ENCODE measurements at places on chromosomes 2 and 18.

DNA sequence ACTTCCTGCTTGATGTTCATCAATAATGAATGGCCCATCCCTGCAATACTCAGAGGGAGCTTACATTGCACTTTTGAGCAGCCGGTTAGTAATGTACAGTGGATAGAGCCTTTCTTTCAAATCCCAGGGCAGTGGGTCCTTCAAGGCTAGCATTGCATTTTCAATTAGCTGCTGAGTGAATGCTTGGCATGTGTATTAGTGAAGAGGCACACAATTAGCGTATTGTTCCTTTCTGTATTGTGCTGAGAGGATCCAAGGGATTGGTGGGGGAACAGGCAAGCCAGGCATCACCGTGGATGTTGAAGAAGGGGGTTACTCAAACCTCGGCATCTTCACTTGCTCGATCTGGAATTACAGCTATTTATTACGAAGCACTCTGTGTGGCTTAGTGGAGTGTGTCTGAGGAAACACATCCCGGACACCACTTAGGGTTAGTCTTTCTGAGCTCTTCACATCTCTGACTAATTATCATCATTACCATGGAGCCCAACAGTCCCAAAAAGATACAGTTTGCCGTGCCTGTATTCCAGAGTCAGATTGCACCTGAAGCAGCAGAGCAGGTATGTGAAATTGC lies at the start of gene PPP1R1C:
Gene PPP1R1C (plus strand): TSS at position 222 of the 574 bp plus-strand sequence. CDS start 258 bp downstream, at position 480.
- no peak for DNase-seq

DNA sequence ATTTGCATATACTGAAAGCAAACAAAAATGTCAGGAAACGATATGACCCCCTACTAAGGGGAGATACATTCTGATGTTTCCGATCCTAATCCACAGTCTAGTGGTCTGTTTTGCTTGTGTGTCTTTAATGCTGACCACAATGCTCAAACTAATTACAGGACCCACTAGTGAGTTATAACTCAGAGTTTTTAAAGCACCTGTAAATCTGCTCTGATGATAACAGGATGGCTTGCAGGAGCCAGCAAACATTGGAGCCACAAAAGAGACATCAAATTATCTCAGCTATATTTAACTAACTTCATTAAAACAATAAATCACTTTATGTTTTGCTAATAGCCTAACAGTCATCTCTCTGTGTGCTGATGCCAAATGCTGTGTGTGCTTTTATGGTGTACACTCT lies 300.3 kb downstream of the NBAS start:
- DNase-seq, result no peak

- DNase-seq, result no peak
Measured at GRCh38 chr2:109080109-109080508, 48.9 kb upstream of the SH3RF3 start.

- DNase-seq, result no peak
Measured at GRCh38 chr2:58376592-58376991, 135.5 kb upstream of the FANCL start.

DNA sequence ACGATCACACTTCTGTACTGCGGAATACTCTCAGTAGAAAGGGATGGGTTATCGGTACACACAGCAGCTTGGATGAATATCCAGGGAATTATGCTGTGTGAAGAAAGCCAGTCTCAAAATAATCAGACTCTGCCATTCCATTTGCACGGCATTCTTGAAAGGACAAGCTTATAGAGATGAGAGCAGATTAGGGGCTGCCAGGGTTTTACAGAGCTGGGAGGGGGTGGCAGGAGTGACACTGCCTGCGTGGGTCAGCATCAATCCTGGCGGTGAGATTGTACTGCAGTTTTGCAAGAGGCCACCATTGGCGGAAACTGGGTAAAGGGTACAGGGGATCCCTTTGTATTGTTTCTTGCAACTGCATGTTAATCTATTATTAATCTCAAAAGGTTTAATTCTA lies 16.6 kb downstream of the KCNG2 start:
- no peak for DNase-seq

- no peak for DNase-seq
Measured at GRCh38 chr18:54995421-54996143, 36.3 kb upstream of the CCDC68 start.

DNA sequence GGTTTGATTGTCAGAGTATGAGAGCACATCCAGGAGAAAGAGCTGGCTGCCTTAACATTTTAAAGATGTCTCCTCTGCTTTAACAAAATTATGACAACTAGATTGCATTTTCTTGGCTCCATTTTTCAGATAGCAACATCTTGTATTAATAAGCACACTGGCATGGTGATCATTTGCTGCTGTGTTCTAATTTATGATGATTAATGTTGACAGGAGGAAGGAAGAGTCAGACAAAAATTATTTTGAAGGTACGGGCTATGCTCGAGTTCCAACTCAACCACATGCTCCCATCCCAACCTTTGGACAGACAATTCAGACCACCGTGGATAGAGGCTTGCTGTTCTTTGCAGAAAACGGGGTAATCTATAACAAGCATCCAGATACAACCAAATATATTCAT lies 98.2 kb upstream of the TTC39C start:
- DNase-seq, result no peak

DNA sequence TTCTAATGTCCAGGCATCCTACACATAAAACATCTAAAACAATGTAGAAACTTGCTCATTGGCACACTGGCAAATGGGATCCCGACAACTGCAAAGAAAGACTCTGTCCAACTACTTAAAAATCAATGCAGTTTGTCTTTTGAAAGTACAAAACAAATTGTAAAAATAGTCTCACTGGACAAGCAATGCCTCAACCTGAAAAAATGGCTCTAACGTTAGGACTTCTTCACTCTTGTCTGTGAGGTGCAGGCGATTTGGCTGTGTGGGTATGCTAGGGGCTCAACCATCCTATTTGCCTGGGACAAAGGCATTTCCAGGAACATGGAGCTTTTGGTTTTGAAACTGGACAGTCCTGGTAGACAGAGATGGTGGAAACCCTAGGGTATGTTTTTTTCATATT lies 10.7 kb downstream of the EFEMP1 start:
- DNase-seq, result no peak

- no peak for DNase-seq
Measured at GRCh38 chr2:203578759-203579643, 43.9 kb upstream of the RAPH1 start.

DNA sequence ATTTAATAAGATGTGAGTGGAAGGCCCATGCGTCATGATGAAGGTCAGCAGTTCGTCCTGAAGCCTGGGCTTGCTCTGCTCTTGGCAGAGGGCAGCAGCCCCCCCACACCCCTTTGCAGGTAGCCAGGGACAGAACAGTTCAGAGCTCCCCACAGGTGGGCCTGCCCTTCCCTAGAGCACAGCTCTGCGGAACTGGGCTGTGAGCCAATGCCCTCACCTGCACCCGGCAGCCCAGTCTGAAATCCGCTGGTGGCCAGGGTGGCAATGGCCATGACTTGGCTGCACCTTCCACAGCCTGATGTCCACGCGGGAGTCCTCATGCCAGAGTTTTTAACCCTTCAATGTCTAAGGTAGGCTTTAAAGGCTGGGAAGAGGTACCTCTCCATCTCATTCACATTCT lies 136.7 kb downstream of the ACKR3 start:
- no peak for DNase-seq

GRCh38 chr2:11743846-11744553 lies 2.4 kb upstream of the LPIN1 start:
- peak; percentile 20 for DNase-seq

DNA sequence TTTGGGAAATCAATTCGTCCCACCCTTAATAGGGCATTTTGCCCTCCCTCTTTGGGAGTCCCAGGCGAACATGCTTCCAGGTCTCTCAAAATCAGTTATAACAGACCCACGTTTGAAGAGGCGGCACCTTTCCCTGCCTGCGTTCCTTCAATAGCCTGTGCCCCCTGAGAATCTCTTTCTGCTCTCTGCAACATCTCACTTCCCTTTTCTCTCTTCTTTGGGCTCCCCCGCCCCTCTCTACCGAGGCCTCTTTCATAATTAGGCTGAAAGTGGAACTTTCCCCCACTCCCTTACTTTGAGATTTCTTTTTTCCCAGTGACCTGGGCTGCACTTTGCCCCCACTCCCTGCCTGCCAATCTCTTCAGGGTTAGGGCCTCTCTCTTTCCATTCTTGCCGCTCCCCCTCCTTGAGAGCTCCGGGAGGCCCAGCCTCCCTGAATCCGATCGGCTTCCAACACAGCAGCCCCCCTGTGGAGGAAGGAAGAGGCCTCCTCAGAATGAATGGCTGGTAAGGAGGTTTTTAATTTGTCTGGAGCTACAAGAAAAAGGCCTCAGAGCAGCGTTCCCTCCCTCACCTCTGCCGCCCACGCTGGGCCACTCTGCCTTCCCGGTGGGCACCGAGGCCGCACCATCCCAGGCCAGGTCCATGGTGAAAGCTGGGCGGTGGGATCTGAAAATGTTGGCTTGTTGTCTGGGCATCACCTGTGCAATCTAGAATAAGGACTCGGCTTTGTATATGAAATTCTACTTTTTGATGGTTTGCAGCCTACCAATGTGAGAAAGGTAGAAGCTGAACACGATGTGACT lies 162.6 kb upstream of the SIX3 start:
- DNase-seq, result no peak

DNA sequence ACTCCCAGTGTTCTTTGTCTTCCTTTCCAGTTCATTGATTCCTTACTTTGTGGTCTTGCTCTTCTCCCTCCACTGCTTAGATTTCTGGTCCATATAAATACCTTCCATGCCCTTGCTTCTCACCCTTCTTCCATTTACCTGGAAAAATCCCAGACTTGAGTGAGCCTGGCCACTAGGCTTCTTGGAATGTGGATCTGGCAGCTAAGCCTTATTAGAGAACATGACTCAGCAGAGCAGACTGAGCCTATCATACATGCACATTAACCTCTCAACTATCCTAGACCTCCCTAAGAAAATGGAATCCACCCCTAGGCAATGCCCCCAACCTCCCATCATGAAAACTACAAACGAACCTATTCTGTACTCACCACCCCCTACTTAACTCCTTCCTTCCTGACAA lies 127.7 kb downstream of the RHBDD1 start:
- no peak for DNase-seq

- no peak for DNase-seq
Measured at GRCh38 chr2:147325990-147326389, 518.8 kb upstream of the ACVR2A start.

DNA sequence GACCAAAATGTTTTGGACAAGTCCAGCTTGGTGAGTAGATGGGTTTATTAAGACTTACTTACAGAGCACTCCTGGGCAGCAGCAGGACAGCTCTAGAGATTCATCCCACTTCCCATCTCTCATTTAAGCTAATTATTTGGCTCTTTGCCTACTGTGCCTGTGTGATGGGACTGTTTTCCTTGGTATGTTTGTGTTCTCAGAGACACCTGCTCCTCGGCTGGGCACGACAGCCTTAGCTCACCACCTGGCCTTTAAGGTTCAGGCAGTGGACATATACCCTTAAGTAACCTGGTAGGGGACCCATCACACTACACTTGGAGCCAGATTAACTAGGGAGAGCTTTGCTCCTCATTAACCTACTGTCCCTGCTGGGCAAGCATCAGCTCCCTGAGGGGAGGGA lies 41.7 kb upstream of the EFEMP1 start:
- DNase-seq, result no peak

- DNase-seq, result no peak
Measured at GRCh38 chr2:129689653-129690448, 289.6 kb upstream of the RAB6C start.

Data from activated naive CD4-positive, alpha-beta T cell (primary cell).